ENCODE measurements at places on chromosomes 16 and 17.

DNA sequence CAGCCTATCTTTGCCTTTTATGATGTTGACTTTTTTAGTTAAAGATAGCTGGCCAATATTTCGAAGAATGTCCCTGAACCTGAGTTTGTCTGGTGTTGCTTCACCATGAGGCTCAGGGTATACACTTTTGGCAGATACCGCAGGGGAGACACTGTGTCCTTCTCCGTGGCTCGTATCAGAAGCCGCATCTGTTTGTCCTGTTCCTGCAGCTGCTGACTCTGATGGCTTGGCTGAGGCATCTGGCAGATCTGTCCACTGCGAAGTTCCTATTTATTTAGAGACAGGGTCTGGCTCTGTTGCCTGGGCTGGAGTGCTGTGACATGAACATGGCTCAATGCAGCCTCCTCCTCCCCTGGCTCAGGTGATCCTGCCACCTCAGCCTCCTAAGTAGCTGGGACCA lies 93.5 kb downstream of the CRISPLD2 start:
- no peak for DNase-seq

DNA sequence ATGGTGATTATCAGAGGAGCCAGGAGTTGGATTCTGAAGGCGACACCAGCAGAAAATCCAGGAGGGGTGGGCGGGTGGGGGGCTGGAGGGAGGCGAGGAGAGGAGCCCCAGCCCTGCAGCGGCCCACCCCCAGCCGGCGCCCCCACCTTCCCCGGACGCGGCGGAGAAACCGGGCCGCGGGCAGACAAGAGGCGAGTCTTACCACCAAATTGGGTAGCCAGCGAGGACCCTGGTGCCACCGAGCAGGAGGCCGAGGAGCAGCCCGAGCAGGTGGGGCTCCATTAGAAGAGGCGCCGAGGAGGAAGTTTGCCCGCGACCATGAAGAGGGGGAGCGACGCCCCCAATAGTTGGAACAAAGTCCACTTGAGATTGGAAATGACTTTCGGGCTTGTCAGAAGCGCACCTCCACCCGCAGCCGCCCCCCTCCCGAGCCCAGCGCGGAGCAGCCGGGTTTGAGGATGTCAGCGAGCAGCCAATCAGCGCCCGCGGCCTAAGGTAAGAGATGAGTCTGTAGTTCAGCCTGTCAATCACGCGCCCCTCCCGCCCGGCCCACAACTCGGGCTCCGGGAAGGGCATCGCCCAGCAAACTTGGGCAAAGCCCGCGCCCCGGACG lies at the start of gene WNT3:
TSS of gene WNT3 (minus strand) at position 377 of the 613 bp plus-strand sequence. CDS start at position 282, 95 bp downstream.
- no peak for DNase-seq

DNA sequence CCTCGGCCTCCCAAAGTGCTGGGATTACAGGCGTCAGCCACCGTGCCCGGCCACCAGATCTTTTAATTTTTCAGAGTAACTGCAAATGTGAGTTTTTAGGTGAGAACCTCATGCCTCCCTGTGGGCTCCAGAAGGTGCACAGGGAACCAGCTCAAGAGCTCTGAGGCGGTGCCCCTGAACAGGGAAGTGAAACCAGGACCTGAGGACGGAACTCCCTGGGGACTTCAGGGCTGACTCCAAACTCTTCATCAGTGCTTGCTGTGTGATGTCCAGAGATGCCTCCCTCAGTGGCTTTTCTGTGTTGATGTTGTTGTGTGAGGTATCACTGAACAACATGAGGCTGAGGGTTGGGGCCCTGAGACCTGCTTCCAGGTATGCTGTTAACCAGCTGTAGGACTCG lies 23.8 kb downstream of the SLC12A3 start:
- no peak for DNase-seq

GRCh38 chr16:9904526-9904925 lies 277.7 kb downstream of the GRIN2A start:
- DNase-seq, result no peak

DNA sequence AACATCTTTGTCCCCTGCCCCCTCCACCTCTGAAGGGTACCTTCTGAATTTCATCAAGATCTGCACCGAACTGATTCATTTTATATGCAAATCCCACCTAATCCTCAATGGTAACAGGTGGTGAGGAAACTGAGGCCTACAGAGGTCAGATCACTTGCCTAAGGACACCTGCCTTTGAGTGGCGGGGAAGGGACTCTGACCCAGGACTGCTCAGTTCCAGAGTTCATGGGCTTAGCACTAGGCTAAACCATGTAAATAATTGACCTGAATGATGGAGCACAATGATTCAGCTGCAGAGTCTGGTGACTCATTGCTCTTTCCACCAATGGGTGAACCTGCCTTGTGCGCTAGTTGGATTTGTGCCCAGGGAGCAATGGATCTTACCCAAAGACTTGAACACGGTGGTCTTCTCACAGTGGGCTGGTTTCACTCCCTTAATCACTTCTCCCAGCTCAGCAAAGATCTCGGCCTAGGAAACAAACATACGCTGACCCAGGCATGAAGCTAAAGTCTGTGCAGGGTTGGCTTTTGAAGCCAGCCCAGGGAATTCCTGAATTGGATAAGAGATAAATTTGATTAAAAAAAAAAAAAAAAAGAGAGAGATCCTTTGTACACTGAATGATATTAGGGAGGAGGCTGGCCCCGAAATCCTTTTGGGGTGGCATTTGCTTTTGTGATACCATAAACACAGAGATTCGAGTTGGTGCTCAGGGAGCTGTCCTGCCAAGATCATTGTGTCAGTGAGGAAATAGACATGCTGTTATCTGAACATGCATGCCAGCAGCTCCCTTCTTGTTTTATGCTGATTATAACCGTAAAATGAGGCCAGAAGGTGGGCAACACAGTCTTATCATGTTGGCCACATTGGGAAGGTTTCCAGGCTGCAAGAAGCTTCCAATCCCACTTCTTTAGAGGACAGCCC lies 17.0 kb downstream of the CRYM start:
- no peak for DNase-seq
